Stimulated activated CD8-positive, alpha-beta memory T cell treated with anti-CD3 and anti-CD28 coated beads, Interleukin-4, amount 100 ng/mL, for 1 hour (primary cell): ENCODE measurements at places on chromosomes 6 and 20.

- no peak for DNase-seq
Observed at GRCh38 chr6:71194724-71195123, 93.9 kb upstream of the OGFRL1 start.

GRCh38 chr6:14726816-14727493, 518.9 kb upstream of the JARID2 start:
- DNase-seq, result no peak

DNA sequence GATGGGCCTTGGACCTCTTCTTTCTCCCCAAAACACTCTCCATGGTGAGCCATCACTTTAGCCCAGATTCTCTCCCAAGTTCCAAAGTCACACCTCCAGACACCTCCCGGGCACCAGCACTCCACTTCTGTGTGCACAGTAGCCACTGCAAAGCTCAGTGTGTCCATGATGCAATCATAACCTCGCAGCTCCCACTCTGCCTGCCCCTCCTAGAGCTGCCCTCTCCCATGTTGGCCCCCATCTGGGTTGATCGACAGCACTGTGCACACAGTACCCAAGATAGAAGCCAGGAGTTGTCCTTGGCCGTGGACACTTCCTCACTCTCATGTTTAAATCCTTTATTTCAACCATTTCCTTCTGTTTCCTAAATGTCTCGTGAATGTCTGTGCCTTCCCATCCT, 293.3 kb downstream of the PACRG start:
- DNase-seq, result no peak

DNA sequence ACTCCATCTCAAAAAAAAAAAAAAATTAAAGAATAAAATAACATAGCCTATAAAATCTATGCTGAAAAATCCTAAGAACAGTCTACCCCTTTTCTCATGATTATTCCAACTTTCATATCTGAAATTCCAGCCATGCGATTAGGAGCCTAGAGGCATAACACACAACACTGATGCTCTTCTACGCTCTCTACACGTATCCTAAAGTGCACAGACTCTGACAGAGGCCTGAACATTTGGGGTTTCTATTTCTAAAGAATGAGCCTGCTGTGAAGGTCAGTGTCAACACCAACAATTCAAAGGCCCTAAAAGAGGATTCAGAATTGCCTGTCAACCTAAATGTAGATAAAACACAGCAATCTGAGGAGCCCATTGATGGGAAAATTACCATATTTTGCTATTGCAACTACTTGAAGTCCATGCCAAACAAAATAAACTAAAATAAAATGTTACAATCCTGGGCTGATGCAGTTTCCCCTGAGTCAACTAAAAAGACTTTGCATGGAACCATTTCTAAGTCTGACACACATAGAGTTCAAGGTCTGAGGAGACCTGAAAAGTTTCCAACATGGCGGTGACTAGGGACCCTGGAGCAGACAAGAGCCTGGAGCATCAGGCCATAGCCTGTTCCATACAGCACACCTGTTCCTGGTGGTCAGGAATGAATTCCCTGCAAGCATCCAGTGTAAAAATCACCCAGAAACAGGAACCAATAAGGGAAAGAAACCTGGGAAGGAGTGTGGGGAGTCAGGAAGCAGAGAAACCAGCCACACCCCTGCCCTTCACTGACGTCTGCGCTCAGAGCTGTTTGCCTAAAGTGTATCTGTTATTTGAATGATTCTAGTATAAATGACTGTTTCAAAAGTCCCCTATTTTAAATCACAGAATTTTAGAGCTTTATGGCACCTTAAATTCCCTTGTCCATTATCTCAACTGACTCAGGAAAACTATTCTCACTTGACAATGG, 11.8 kb downstream of the NINL start:
- DNase-seq, result no peak

DNA sequence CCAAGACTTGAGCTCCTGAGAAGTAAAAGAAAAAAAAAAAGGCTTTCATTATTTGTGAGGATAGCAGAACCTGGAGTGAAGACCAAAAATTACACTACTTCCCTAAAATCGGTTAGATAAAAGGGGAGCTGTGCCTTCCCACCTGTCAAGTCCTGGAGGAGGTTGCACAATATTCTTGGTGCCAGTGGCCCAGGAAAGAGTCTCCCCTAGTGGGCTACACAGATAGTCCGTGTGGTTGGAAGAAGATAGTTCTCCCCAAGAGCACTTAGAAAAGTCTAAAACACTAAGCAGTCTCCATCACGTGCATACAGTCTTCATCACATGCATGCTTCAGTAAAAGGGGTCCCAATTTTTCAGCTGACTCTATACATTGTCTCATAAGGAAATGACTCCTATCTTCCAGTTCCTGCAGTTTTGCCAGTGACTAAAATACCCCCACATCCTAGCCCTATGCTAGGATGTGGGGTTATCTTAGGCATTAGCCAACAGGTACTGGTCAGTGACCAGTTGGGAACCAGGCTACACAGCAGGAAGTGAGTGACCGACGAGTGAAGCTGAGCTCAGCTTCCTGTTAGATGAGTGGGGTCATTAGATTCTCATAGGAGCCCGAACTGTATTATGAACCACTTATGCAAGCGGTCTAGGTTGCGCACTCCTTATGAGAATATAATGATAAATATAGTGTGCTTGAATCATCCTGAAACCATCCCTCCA, 199.5 kb upstream of the FAM83B start:
- no peak for DNase-seq

DNA sequence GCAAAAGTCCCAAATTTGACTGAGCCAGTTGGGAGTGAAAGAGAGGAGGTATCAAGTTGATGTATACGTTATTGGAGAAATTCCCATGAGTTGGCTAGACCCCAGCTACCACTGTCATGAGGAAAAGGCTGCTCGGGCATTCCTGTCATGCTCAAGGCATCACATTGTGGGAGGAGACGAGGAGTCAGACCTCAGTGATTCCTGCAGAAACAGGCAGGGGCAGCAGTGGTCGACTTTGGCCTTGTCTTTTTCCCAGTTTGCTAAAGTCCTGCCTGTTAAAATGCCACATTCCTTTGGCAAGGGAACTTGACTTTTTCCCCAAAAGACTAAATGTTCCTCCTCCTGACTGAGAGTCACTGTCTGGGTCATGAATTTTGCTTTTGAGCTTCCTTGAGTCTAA, 295.5 kb upstream of the HS3ST5 start:
- no peak for DNase-seq

DNA sequence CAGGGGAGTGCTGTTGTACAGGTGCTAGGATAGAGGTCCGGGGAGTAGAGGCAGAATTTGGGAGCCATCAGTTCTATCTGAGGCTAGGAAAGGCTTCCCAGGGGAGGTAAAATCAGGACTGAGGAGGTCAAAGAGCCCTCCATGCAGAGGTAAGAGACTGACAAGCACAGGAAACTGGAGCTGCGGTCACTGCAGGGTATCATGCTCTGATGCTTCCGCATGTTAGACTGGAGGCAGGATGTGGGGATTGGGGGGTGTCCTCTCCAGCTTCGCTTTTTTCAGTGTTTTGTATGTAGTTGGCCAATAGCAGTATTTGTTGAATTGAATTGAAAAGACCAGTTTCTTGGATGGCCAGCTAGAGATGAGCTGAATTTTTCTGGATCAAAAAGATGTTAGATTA, 87.8 kb downstream of the SLC22A3 start:
- no peak for DNase-seq

DNA sequence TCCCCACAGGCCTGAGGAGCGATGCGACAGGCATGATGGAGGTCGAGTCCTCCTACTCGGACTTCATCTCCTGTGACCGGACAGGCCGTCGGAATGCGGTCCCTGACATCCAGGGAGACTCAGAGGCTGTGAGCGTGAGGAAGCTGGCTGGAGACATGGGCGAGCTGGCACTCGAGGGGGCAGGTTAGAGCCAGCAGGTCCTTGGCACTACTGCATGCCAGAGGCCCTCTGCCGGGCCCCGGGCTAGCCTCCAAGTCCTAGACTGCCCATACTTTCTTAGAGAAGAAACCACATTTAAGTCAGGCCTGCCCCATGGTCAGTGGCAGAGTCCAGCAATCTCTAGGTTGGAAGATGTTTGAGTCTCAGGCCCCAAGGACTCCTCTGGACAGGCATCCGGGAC, 32.1 kb downstream of the PKIG start:
- DNase-seq, result no peak

DNA sequence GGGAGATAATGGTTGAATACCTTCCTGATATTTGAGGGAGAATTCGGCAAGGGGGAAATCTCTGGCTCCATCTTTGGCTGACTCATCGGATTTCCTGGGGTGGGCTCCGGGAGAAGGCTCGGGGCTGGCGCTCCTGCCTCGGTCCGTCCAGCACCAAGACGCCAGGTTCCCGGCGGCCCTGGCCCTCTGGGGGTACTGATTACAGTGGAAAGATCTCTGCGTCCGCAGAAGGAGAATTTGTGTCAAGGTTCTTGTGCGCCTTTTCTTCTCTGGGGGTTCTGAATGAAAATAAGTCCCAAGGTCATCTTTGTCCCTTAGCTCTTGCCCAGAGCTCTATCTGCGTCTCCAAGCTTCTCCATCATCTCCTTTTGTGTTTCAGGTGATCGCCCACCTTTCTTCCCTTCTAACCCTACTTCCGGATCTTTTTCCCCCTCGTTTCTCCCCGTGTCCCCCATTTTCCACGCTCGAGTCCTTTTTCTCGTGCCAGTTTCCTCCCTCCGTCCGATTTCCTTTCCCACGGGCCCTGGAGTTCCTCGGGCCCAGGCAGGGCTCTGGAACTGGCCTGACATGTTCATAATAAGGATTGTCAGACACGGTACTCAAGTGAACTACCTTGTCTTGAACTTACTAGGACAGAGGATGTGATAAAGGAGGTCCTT, 11.6 kb downstream of the NRN1 start:
- no peak for DNase-seq

DNA sequence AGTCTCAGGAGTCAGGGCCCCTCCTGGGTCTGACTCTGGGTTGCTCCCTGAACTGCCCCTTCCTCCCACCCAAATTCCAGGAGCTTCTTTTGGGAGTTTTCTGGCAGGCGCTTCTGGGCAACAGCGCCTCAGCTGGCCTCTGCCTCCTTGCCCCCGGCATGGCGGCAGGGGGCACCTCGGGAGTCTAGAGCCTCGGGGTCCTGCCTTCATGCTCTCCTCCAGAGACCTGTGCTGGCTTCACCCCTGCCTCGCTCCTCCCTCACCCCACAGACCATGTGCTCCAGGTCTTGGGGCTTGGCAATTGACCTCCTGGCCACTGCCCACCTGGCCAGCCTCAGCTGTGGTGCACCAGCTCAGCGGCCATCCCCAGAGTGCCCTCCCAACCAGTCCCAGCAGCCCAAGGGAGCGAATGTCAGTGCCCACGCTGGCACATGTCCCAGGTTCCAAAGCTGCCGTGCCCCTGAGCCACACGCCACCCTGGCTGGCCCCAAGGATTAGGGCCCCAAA, 43.4 kb downstream of the SRC start:
- DNase-seq, result no peak

- DNase-seq, result no peak
Observed at GRCh38 chr6:148249160-148249559, 93.5 kb upstream of the SASH1 start.

DNA sequence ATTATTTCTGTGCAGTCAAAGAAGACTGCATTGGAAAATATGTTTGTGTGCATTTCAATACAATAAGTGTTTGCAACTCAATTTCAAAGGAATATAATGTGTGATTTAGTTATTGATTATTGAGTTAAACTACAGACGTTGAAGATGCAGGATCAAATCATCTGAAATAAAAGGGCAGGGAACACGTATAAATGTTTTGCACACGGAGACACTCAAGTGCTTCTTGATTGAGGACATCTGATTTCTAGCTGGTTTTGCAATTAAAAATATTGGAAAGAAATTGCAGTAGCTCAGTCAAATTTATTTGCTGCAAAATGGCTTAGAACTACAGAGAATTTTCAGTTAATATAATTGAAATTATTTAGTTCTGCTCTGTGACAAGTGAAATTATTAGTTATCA, 412.7 kb downstream of the UTRN start:
- DNase-seq, result no peak

DNA sequence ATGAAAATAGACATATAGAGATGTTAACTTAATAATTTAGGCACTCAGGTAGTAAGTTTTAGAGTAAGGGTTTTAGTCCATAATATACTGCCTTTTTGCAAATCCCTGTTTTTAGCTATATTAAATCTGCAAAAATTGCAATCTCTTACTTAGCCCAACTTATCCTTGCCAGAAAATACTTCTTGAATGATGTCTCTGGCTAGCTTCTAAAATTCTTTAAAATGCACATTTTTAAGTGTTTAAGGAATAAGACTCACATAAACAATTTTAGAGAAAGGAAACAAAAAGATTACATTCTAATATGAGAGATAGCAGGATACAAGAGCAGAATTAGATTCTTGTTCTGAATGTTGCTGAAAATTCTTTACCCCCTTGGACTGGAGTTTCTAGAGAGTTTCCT, 25.8 kb upstream of the RFPL4B start:
- DNase-seq, result no peak

- DNase-seq, result no peak
Observed at GRCh38 chr6:154509421-154510143, 903 bp downstream of the CNKSR3 start.
